ENCODE measurements at places on chromosomes 7 and 10.

- no peaks in the 10 kb centered on the region for H3K36me3 ChIP-seq
- no peak overlapping the region for H3K4me3 ChIP-seq
- no peak overlapping the region for H3K27ac ChIP-seq
- no peaks in the 10 kb centered on the region for H3K27me3 ChIP-seq
These were observed 20.8 kb downstream of the VWA2 start for GRCh38 chr10:114259824-114260223.

GRCh38 chr7:151838861-151839381, 38.0 kb downstream of the PRKAG2 start:
- peak overlapping the region; percentile 74 for H3K4me3 ChIP-seq
- no peaks in the 10 kb centered on the region for H3K36me3 ChIP-seq
- peaks cover 8% of the 10 kb centered on the region for H3K4me1 ChIP-seq
- H3K27ac ChIP-seq: peak overlapping the region; percentile 45
- H3K27me3 ChIP-seq: no peaks in the 10 kb centered on the region

DNA sequence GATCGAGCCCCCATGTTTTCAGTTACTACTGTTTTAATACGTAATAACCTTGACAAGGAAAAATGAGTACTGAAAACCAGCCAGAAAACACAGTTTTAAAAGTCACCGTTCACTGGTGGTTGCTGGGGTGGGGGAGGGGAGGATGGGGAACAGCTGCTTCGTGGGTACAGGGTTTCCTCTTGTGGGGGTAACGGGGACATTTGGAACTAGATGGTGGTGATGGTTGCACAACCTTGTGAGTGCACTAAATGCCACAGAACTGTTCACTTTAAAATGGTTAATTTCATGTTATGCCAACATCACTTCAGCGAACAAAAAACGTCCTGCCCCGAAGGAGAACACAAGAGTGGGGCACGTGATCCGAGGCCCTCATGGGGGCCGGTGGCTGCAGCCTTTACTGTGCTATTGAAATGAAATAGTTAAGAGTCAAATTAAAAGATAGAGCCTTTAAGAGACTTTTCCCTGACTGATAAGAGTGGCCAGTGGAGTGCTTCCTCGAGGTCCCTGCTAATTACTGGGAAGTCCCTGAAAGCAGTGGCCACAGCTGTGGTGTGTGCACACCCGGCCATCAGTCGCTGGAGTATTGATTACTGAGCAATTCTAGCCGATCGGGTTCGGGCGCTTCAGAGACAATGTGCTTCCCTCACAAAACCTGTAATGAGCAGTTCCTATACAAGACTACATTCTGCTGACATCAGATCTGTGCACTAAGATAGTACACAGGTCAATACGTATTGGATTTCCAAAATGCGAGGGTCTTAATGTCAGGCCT, 80.3 kb downstream of the EBF3 start:
- no peak overlapping the region for H3K27ac ChIP-seq
- no peak overlapping the region for H3K4me3 ChIP-seq
- no peaks in the 10 kb centered on the region for H3K36me3 ChIP-seq

GRCh38 chr7:140081774-140082425, 19.1 kb upstream of the PARP12 start:
- H3K27ac ChIP-seq: peak overlapping the region; percentile 24
- H3K36me3 ChIP-seq: peaks cover 12% of the 10 kb centered on the region
- peaks cover 10% of the 10 kb centered on the region for H3K4me1 ChIP-seq

DNA sequence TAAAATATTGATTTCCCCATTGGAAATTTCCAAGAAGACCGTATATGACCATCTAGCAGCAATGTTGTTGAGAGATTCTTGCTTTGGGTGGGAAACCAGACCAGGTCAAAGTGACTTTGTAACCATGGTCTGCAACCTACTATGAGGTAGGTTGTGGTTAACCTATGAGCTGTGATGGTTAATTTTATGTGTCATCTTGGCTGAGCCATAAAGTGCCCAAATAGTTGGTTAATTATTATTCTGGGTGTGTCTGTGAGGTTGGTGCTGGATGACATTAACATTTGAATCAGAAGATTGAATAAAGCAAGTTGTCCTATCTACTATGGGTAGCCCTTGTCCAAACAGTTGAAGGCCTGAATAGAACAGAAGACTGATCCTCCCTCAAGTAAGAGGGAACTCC, 18.3 kb upstream of the RALA start:
- H3K4me1 ChIP-seq: peaks cover 29% of the 10 kb centered on the region
- H3K27ac ChIP-seq: no peak overlapping the region
- H3K27me3 ChIP-seq: peaks cover 3% of the 10 kb centered on the region

DNA sequence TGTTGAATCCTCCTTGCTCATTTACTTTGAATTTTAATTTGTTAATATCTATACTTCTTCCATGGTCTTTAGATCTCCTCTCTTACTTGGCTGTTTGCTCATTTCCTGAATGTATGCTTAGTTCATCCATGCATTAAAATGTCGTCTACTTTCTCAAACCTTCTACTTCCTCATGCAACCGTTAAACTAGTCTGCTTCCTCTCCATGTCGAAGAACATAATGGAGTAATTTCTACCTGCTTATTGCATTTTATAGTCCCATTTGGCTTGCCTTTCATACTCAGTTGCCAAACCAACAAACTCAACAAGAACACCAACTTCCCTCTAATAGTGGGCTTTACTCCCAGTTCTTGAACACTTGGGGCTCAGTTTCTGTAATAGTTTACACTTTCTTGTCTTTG, 43.8 kb upstream of the SEMA3D start:
- H3K27ac ChIP-seq: no peak overlapping the region
- H3K4me3 ChIP-seq: no peak overlapping the region
- ATAC-seq: no peak

DNA sequence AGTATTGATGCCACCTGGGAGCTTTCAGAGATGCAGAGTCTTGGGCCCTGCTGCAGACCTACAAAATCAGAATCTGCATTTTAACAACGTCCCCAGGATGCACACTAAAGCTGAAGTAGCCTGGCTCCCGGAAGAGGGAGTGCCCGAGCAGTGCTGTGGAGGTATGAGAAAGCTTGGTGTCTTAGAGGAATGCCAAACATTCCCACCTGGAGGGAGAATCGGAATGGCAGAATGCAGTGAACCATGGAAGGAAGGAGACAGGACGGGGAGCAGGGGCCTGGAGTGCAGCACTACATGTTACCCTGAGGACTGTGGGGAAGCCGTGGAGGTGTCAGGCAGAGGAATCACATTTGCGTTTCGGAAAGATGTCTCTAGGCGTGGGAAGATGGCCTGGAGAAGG, 90.9 kb downstream of the AOAH start:
- no peaks in the 10 kb centered on the region for H3K27me3 ChIP-seq
- H3K27ac ChIP-seq: no peak overlapping the region
- H3K4me3 ChIP-seq: no peak overlapping the region

DNA sequence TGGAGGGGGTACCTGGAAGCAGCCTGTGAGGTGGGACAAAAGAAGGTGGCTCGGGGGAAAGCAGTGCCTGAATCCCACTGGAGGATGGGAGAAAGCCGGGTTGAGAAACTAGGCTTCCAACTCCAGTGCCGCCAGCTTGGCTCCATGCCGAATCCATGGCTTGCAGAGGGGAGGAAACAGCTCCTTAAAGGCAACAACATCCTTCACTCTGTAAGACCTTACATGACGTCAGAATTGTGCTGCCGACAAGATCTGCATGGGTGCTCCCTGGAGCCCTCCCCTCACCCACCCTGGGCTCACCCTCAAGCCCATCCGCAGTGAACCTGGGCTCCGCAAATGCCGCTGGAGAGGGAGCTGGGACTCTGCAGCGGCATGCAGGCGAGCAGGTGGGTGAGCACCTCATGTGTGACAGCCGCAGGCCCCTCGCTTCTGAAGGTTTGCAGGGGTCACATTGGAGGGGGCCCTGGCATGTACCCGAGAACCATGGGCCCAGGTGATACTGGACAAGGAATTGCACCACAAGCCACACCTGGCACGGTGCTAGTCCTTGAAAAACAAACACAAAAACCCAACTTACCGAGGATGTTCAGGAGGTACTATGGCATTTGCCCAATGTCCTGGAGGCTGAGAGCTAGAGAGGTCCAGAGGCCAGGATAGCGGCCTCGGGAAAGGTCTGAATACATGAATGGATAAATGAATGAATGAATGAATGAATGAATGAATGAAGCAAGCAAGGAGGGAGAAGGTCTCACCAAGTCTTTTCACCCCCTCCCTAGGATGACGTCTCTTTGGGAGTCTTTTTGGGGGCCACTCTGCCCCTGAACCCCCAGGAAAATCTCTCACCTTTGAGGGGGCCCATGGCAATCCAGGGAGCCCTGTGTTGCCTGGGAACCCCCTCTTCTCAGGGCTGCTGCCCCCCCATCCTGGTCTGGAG, 238.6 kb upstream of the SHH start:
- no peak overlapping the region for H3K4me3 ChIP-seq
- no peaks in the 10 kb centered on the region for H3K27me3 ChIP-seq
- no peak for ATAC-seq
- H3K36me3 ChIP-seq: no peaks in the 10 kb centered on the region
- H3K27ac ChIP-seq: no peak overlapping the region
- no peaks in the 10 kb centered on the region for H3K4me1 ChIP-seq

GRCh38 chr10:126463286-126463685, 75.0 kb upstream of the ADAM12 start:
- no peak overlapping the region for H3K4me3 ChIP-seq
- ATAC-seq: no peak
- H3K27ac ChIP-seq: no peak overlapping the region
- H3K27me3 ChIP-seq: no peaks in the 10 kb centered on the region
- H3K4me1 ChIP-seq: no peaks in the 10 kb centered on the region

GRCh38 chr10:25988583-25988982, 54.6 kb downstream of the MYO3A start:
- no peaks in the 10 kb centered on the region for H3K4me1 ChIP-seq
- ATAC-seq: no peak
- H3K27ac ChIP-seq: no peak overlapping the region

- H3K4me3 ChIP-seq: peak within 1 kb of the TSS; percentile 87
- H3K27me3 ChIP-seq: no peaks in the 10 kb centered on the region
- ATAC-seq: peak; percentile 88
- H3K36me3 ChIP-seq: peaks cover 50% of the 10 kb centered on the region
- H3K27ac ChIP-seq: peak within 1 kb of the TSS; percentile 85
These were observed at the start of gene TSC22D4 for GRCh38 chr7:100478958-100479660. Gene TSC22D4 (minus strand): TSS chr7:100479214. CDS start chr7:100478038, 1,176 bp downstream.

DNA sequence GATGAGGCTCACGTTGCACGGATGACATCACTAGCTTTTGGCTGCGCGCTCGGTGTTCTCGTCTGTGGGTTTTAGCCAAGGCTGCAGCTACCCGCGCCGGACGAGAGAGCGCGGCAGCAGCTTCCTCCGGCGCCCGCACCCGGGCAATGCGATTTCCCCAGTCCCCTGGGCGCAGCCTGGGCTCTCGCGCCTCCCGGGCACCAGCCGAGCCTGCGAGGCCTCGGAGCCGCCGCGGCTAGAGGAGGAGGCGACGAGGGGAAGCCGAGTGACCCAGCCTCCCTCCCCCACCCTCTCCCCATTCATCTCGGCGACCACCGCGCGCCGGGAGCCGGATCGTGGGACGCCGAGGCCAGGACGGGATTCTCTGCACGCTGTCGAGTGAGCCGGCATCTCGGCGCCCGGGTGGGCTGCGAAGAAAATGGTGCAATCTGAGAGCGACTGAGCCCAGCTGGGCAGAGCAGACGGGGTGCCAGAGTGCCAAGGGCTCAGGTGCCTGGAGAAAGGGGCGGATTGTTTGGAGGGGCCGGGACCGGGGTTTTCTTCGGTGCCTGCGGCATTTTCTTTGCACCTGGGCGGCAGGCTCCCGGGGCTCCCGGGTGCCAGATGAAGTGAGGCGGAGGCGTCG, 1.2 kb upstream of the TMEM178B start:
- peak overlapping the region; percentile 77 for H3K4me3 ChIP-seq
- no peaks in the 10 kb centered on the region for H3K36me3 ChIP-seq
- peak; percentile 61 for ATAC-seq
- peaks cover 29% of the 10 kb centered on the region for H3K27me3 ChIP-seq
- no peaks in the 10 kb centered on the region for H3K4me1 ChIP-seq

DNA sequence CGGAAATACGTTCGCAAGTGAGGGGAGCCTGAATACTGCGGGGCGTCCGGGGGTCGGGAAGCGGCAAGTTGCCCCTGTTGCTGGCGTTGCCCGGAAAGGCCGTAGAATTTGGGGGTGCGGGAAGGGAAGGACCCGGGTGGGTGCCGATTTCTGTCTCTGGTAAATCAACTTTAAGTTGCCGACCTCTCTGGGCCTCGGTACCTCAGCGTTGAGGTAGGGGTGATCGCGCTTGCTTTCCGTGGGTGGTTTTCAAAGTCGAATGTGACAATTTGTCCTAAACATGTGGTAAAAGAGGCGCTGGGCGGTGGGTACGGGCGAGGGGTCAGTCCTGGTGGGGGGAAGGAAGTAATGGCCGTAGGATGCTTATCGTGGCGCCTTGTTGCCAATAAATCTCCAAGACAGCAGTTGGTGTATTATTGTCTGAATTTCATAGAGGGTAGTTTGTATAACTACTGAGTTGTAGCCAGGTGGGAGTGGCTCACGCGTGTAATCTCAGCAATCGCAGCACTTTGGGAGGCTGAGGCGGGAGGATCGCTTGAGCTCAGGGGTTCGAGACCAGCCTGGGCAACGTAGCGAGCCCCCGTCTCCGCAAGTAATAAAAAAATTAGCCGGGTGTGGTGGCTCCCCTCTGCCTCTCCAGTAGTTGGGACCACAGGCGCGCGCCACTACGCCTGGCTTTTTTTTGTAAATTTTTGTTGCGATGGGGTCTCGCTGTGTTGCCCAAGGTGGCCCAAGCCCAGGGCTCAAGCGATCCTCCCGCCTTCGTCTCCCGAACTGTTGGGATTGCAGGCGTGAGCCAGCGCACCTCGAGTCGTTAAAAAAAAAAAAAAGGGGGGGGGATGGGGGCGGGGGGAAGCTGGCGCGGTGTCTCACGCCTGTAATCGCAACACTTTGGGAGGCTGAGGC, 644 bp downstream of the BUD23 start:
- peak overlapping the region; percentile 97 for H3K4me3 ChIP-seq
- peak overlapping the region; percentile 96 for H3K27ac ChIP-seq
- peaks cover 15% of the 10 kb centered on the region for H3K4me1 ChIP-seq
- no peak for ATAC-seq
- H3K27me3 ChIP-seq: no peaks in the 10 kb centered on the region
- H3K36me3 ChIP-seq: peaks cover 56% of the 10 kb centered on the region

GRCh38 chr7:73345538-73345937, 17.6 kb downstream of the FKBP6 start:
- H3K27ac ChIP-seq: no peak overlapping the region
- H3K4me1 ChIP-seq: no peaks in the 10 kb centered on the region
- H3K36me3 ChIP-seq: no peaks in the 10 kb centered on the region
- H3K27me3 ChIP-seq: peaks cover 9% of the 10 kb centered on the region

DNA sequence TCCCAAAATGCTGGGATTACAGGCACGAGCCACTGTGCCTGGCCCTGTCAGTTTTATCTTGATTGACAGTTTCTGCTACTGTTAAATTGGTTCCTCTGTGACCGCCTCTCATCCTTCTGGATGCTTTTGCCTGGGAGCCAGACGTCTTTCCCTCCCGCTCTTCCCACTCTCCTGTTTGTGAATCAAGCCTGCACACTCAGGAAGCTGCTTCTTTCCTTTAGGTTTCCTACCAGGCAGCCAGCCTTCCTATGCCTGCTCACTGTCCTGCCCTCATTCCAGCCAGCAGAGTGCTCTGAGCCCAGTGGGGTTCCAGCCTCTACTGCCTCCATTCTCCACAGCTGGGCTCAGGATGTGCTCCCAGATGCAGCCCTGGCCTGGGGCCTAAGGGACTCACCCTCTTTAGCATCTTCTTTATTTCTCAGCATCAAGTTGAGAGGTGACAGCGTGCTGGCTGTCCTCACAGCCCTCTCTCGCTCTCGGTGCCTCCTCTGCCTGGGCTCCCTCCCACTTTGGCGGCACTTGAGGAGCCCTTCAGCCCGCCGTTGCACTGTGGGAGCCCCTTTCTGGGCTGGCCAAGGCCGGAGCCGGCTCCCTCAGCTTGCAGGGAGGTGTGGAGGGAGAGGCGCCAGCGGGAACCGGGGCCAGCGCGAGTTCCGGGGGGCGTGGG, 5.1 kb downstream of the SH2D4B start:
- peaks cover 18% of the 10 kb centered on the region for H3K4me1 ChIP-seq
- no peak for ATAC-seq
- H3K36me3 ChIP-seq: no peaks in the 10 kb centered on the region
- H3K4me3 ChIP-seq: no peak overlapping the region

Measured in activated T-helper 17 cell treated with anti-CD3 and anti-CD28 coated beads, Interleukin-2, amount 50 U/mL, for 72 hours (primary cell).